ENCODE measurements at places on chromosomes 13 and 19.
A peak's percentile ranks its signal among the peaks of the same experiment; 100 is the strongest.

DNA sequence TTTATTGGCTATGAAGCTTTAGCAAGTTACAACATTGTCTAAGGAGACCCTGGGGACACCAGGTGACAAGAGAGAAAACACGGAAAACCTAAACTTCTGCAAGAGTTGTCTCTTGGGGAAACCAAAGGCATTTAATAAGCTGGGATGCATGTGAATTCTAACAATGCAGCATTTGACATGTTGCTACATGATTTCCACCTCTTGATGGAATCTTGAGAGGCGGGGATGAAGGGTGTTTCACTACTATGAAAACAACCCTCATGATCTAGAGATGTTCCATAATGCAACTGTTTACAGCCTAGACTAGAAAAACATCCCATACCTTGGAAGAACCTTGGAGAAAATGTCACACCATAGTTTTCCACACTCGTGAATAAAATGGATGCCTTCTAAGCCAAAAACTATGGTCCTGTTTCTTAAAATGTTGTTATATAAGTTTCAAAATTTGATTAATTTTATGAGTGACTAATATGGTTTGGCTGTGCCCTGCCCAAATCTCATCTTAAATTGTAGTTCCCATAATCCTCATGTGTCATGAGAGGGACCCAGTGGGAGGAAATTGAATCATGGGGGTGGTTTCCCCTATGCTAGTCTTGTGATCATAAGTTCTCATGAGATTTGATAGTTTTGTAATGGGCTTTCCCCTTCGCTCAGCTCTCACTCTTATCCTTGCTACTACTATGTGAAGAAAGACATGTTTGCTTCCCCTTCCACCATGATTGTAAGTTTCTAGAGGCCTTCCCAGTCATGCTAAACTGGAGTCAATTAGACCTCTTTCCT lies 164.6 kb downstream of the TNFSF13B start:
- DNase-seq: no peak

GRCh38 chr19:29586401-29586800 lies 19.7 kb upstream of the POP4 start:
- DNase-seq: no peak

DNA sequence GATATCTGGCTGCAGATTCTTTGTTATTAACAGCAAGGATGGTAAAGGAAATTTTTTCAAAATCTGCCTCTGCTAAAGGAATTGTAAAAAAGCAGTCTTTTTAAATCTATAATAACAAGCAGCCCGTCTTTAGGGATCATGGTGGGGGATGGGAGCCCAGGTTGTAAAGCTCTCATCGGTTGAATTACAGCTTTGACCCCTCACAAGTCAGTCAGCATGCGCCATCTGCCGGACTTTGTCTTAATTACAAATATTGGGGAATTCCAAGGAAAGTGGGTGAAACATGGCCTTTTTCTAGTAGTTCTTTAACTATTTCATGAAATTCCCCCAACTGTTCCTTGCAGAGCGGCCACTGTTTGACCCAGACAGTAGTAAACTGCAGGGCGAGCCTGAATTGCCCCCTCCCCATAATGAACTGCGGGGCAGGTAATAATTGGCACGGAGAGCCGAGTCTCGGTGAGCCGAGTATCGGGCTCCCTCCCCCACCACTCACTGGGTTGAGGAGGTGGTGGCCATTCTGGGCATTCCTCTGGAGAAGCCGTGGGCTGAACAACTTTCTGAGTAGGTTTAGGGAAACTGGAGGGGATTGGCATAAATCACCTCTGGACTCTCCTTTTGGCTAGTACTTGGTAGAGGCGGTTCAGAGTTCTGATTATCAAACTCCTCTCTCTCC lies 11.6 kb downstream of the ZNF578 start:
- peak; percentile 42 for DNase-seq

- DNase-seq: no peak
Measured at GRCh38 chr19:798415-799075, 1.3 kb downstream of the PTBP1 start.

- no peak for DNase-seq
Measured at GRCh38 chr13:75785130-75785529, 149.0 kb downstream of the LMO7 start.

- DNase-seq: no peak
Measured at GRCh38 chr13:110640591-110641029, 25.3 kb downstream of the NAXD start.

- no peak for DNase-seq
Measured at GRCh38 chr19:55228403-55229031, at the start of gene TMEM86B. TMEM86B (minus strand) TSS chr19:55228763; CDS start chr19:55228741, 22 bp downstream.

DNA sequence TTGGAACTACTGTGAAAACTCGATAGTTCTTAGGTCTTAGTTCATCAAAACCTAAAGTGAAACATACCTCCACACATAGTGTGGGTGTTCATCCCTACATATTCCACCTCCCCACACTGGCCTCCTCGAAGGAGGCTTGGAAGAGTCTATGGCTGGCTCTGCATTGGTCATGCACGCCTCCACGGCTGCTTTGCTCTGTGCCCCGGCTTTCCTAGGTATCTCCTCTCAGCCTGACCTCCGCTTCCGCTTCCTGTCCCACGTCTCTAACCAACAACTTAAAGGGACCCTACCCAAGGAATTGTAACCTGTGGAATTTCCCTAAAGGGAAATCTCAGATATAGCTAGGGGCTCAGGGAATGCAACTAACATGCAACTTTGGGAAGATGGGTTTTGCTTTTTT lies 79.7 kb upstream of the MBNL2 start:
- DNase-seq: no peak

DNA sequence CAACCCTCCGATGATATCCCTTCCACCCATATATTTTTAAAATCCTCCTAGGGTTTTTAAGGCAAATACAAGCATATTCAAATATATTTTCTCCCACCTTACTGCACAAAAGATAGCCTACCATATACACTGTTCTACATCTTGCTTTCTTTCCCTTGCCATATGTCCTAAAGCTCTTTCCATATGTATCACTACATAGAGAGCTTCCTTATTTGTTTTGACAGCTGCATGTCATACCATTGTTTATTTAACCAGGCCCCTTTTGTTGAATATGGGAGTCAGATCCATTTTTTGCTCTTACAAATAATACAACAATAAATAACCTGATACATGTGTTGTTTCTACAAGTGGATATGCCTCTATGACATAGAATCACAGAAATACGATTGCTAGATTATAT lies 32.8 kb upstream of the WDFY2 start:
- no peak for DNase-seq

DNA sequence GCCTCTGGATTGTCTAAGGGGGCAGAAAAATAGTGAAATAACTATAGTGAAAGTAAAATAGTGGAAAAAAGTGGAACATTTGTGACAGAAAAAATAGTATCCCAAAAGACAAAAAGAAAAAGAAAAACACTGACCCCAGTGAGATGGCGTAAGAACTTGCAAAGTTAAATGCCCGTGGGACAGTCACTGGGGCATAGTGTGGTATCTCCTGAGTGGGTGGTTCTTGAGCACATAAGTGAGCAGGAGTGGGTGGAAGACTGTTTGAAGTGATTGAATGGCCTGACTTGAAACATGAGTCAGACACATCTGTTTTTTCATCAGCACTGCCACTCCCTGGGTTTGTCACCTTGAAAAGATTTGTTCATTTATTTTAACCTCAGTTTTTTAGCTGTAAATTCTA lies 2.5 kb downstream of the ZNF430 start:
- no peak for DNase-seq

GRCh38 chr19:296476-297225 lies 5.4 kb upstream of the PLPP2 start:
- DNase-seq: no peak

GRCh38 chr13:99658261-99658991 lies 157.2 kb downstream of the TM9SF2 start:
- DNase-seq: no peak

DNA sequence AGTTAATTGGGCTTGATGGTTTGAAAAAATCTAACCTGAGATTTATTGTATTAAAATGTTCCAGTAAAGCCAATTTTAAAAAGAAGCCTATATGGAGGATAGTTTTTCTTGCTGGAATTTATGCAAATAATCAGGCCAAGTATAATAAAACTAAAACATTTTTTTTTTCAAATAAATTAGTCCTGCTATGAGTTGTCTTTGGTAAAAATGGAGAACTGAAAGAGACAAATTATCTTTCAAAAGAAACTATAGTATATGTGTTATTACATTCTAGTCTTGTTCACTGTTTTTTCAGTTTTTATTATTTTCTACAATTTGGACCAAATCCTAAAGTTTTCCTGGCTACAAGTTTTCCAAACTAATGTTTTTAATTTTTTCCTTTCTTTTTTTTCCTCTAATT lies 468.9 kb downstream of the UQCRFS1 start:
- DNase-seq: no peak

GRCh38 chr13:107144432-107144831 lies 576.5 kb upstream of the ARGLU1 start:
- no peak for DNase-seq

- DNase-seq: no peak
Measured at GRCh38 chr13:46655377-46656180, 102.6 kb downstream of the LRCH1 start.

DNA sequence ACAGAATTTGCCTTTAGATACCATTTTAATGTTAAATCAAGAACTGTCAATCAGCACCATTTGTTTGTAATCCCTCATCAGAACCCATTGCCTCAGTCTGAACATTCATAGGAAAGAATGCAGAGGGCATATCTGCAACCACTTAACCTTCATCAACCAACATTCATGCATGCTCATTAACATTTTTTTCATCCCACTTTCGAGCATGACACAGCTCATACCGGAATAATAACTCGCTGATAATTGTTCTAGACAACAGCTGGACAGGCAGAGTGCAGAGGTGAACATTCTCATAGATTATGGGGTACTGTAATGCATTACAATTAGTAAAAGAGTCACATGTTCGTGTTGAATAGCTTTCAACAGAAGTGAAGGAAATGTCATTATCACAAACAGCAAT lies 216.8 kb downstream of the DIAPH3 start:
- DNase-seq: no peak

DNA sequence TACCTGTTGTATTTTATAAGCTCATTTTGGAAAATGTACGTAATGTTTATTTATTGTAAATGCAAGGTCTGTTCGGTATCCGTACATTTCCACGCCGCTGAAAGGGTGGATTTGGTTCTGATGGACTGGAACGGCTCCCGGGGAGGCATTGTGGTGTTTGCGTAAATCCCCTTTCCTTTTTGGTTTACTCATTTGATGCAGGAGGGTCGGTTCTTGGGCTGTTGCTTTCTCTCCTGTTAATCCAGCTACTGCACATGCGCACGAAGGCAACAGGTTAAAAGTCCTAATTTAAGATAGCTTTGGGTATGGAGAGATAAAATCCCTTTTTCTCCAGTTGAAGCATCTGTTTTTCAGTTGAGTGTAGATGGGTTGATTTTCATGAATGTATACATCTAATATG lies 224.4 kb downstream of the TM9SF2 start:
- DNase-seq: no peak

- no peak for DNase-seq
Measured at GRCh38 chr13:80442609-80443008, 101.7 kb upstream of the SPRY2 start.

DNA sequence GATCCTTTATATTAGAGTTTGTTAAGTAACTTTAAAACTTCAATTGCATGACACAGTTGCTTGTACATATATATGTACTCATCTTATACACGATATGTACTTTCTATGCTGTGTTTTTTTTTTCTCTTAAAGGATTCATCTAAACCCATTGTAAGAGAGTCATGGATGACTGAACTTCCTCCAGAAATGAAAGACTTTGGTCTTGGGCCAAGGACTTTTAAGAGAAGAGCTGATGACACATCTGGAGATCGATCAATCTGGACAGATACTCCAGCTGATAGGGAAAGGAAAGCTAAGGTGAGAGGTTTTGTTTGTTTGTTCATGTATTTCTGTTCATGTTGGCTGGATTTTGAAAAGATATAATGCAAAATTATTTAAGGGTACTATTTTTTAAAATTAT lies 26.0 kb downstream of the GPALPP1 start:
- no peak for DNase-seq

DNA sequence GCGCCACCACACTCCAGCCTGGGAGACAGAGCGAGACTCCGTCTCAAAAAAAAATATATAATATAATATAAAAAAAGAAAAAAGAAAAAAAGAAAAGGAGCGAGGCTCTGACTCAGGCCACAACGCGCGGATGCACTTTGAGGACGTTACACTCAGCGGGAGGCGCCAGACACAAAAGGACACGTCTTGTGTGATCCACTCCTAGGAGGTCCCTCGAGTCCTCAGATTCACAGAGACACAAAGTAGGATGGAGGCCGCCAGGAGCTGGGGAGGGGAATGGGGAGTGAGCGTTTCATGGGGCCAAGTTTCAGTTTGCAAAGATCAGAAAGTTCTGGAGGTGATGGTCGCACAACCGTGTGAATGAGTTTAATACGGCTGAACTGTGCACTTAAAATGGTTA lies 8.5 kb upstream of the ABHD17A start:
- no peak for DNase-seq

DNA sequence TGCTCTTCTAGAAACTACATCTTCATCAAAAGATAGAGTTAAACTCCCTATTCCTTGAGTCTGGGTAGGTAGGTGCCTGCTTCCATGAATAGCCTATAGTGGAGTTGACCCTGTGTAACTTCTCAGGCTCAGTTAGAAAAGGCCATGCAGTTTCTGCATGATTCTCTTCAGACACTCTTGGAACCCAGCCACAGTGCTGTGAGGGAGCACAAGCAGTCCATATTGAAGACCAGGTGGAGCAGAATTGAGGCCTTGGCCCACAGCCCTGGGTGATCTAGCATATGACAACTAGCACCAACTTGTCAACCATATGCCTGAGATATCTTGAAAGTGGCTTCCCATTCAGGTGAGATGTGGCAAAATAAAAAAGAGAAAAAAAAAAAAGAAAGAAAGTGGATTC lies 10.3 kb upstream of the PAN3 start:
- DNase-seq: no peak

- DNase-seq: no peak
Measured at GRCh38 chr13:30355839-30356238, 48.5 kb upstream of the KATNAL1 start.

DNA sequence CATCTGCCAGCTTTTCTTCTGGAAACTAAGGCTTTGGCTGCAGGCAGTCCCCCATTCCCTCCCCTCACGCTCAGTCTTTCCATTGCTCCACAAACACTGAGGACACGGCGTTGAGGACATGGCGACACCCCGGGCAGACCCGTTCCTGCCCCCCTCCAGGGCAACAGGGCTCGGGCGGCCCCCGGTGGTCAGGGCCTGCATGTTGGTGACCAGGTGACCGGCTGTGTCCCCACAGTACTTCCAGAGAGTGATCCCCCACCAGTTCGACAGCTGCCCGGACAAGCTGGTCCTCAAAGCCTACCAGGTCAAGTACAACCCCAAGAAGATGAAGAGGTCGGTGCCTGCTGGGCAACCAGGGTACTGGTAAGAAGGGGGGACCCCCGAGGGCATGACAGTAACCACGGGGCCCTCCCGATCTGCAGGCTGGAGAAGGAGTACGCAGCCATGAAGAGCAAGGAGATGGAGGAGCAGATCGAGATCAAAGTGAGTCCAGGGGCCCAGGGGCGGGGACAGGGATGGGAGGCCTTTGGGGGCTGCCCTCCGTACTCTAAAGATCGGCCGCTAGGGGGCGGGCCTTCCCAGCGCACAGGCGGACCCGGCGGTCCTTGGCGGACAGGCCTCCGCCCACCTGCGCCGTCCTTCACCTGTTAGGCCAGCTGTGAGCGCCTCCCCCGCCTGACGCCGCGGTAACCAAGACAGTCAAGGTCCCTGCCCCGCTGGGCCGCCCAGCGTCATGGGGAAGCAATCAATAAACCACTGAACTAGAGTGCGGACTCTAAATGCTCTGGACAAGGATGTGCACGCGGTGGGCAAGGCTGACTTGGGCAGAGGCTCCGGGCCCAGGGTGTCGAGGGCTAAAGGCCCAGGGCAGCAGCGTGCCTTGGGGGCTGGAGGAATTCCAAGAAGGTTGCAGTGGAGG lies 21.1 kb downstream of the PRR36 start:
- DNase-seq: peak; percentile 90

GRCh38 chr13:100725472-100725871 lies 50.9 kb upstream of the TMTC4 start:
- no peak for DNase-seq

All from NCI-H2029 (cell line).